ENCODE measurements at places on chromosomes 11 and 22. TPM values are rescaled to one million over a fixed set of nuclear protein-coding genes. Genes with fewer than 3 reads are reported as not detected.

Gene CYP2R1
- 8.9 TPM for polyA plus RNA-seq

Gene AGBL2
- 2.0 TPM for polyA plus RNA-seq

Gene PGA3
- 0.43 TPM for polyA plus RNA-seq

Gene CSKMT
- 3.6 TPM for polyA plus RNA-seq

Gene MUC15
- not detected for polyA plus RNA-seq

Gene EHF
- 0.13 TPM for polyA plus RNA-seq

Gene NLRP10
- polyA plus RNA-seq: not detected

Gene CHID1
- polyA plus RNA-seq: 41.0 TPM

Gene MUC2
- not detected for polyA plus RNA-seq

Gene PGM2L1
- 1.0 TPM for polyA plus RNA-seq

Gene SHISAL1
- 0.33 TPM for polyA plus RNA-seq

Gene CRACR2B
- 0.18 TPM for polyA plus RNA-seq

Gene POU2AF1
- 1.2 TPM for polyA plus RNA-seq

Gene ALDH3B1
- 3.9 TPM for polyA plus RNA-seq

Gene OR5A2
- polyA plus RNA-seq: not detected

Gene KDM4E
- not detected for polyA plus RNA-seq

Gene CERK
- 27.1 TPM for polyA plus RNA-seq

Gene GRIA4
- polyA plus RNA-seq: 0.07 TPM

Gene CD6
- polyA plus RNA-seq: 0.44 TPM

Gene PRG3
- polyA plus RNA-seq: not detected

Measured in ovary (tissue), 10 donors.